ENCODE measurements at places on chromosomes 5 and 9.

DNA sequence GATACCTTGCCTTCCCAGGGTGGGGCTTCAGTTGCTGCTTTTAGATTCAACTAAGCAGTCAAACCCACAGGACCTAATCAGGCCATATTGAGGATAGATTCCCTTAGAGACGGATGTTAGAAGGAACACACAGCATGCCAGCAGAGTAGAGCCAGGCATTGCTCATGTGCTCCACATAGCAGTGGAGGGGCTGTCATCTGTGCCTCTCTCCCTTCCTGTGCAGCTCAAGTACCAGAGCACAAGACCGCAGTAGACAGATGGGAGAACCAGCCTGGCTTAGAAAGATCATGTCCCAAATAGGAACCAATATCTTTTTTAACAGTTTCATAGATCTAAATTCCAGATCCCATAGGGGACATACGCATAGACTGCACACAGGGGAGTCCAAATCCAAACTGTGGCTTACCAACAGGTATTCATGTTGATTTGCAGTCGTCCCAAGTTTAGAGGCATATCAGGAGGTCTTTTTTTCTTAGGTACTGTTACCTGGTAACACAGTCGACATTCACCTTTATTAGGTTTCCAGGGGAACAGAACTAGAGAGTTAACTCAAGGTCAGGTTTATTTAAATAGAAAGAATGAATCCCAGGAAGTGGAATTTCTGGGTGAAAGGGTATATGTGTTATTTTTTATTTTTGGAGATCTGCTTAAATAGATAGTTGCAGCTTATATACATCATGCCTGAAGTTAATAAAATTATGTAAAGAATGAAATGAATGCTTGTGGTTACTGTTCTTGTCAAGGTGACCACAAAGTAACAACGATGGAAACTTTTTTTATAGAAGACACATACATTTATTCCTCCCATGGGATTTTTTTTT, 43.5 kb upstream of the PCAT7 start:
- no peak for DNase-seq

- no peak for DNase-seq
Observed at GRCh38 chr9:4822057-4822456, 29.3 kb downstream of the RCL1 start.

GRCh38 chr5:51986733-51987132, 603.5 kb downstream of the ISL1 start:
- no peak for DNase-seq

- DNase-seq, result no peak
Observed at GRCh38 chr5:52469835-52470234, 317.9 kb upstream of the ITGA1 start.

- no peak for DNase-seq
Observed at GRCh38 chr9:136675477-136676296, 11.6 kb downstream of the AGPAT2 start.

DNA sequence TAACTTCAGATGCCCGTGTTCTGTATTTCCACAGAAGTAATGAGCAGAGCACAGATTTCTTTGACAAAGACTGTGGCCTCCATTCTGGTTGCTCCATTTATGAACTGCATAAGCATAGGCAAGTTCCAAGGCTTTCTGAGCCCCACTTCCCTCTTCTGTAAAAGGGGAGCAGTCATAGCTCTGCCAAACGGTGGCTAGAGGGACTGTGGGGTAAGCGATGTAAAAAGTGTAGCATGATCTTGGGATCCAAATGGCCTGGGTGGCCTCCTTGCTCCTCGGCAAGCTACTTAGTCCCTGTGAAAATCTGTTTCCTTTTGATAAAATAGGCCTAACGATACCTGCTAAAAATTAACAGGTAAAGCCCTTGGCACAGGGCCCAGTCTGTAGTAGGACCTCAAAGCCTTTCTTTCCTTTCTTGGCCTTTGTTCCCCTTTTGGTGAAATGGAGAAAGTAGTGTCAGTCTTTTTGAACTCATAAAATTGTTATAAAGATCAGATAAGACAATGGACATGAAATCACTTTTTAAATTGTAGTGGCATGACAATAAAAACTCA, 646.6 kb downstream of the ACTL7B start:
- DNase-seq, result no peak

DNA sequence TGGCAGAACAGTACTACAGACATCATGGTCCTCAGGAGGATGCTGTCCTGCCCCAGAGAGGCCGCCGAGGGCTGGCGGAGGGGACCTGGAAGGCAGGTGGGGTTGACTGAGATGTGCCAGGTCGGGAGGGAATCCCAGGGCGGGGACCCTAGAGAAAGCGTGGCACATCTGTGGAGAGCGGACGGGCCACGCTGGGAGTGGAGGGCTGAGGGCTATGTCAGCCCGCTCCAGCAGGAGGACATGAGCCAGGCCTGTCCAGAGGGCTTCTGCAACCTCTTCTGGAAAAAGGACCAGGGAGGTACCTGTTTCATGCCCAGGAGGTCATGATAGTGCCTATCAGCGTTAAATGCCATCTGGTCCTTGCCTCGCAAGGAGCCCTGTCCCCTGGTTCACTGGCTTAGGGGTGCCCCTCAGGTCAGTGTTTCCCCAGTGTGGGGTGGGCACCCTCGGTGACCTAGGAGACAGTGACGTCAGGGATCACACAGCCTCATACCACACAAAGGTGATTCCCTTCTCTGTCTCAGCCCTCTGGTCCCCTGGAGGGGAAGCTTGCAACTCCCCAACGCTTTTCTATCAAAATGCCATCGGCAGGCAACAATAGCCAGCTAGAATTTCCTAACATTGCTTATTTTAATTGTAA, 103.6 kb upstream of the IER5L start:
- DNase-seq, result no peak

DNA sequence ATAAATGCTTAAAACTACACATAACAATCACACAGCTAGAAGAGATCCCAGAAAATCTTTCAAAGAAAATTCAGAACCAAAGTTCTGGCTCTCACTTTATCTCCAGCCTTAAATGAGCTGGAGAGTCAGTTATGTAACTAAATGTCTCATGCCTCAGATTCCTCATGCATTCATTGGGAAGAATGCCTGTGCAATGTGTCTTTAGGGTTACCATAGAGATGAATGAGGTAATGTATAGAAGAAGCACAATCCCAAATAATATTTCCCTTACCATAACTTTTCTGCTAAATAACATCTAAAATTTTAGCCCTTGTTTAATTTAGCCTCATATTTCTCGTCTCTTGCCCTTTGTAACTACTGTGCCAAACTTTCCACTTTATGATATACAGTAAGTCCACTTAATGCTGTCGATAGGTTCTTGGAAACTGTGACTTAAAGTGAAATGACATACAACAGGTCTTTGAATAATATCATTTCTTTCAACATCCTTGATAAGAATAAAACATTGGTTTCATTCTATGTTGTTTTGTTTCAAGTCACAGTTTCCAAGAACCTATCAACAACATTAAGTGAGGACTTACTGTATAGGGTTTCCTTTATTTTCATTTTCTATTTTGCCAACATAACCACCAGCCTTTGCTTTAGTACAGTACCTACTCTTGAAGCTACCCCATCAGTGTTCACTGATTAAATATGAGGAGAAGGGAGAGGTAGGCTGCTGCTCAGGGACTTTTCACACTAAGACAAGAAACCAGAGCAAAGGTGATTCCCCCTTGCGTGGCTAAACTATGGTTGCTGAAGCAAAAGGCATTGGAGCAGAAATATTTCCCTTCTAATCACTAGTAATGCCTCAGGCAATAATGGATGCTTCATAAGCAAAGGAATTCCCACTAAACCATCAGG, 295.7 kb upstream of the PTGER4 start:
- no peak for DNase-seq

DNA sequence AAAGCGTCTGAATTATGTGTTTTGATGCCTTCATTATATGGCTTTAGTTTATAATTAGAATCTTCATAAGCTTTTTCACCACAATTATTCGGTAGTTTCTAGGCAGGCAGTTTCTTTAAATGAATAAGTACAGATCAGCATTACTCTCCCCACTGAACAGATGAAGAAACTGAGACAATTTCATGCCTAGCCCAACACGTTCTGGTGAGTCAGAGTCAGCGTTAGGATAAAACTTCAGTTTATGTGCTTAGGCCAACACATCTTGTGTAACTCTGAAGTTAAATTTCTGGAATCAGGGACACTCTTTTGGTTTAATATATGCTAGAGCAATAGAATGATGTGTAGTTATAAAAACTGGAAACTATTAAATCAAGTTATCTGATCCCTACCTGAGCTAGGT, 186.7 kb upstream of the ELL2 start:
- DNase-seq, result no peak

- DNase-seq, result no peak
Observed at GRCh38 chr5:68424799-68425537, 209.4 kb downstream of the PIK3R1 start.

DNA sequence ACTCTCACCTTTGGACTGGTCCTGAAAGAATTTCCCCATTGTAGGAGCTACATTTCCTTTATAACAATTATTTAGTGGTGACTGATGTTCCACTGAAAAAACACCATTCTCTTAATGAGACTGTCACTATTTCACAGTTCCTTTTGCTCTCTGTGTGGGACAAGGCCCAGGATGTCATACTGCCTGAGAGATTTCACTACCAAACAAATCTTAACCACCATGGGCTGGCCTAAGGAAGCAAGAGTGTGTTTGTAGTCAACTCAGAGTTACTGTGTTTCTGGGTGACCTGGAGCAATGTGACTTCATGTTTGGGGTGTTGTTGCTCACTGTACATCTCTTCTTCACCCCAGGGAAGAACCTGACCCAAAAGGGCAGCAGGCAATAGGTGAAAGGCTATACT, 50.1 kb upstream of the ZNF608 start:
- no peak for DNase-seq

DNA sequence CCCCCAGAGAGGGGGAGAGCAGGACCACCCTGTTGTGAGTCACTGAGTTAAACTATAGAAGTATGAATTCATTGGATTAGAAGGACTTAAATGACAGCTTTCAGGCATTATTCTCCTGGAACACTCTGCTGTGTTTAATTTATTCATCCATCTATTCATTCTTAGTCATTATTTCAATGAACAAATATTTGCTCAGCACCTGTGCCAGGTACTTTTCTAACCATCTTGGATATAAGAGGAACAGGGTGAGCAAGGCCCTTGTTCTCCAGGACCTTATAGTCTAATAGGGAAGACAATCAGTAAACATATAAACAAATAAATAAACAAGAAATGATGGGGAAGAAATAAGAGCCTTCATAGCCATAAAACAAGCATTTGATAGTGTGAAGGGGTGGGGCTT, 483.9 kb upstream of the BRINP1 start:
- DNase-seq, result no peak
